ENCODE measurements at places on chromosomes 7 and 10.

GRCh38 chr7:151176401-151176800 lies 8.9 kb upstream of the GBX1 start:
- DNase-seq = no peak

- DNase-seq = peak; percentile 54
Measured at GRCh38 chr10:57338823-57339558, 928.7 kb downstream of the IPMK start.

- no peak for DNase-seq
Measured at GRCh38 chr7:46059308-46060020, 138.4 kb upstream of the IGFBP3 start.

GRCh38 chr10:114917459-114917858 lies 20.5 kb upstream of the TRUB1 start:
- DNase-seq = no peak

DNA sequence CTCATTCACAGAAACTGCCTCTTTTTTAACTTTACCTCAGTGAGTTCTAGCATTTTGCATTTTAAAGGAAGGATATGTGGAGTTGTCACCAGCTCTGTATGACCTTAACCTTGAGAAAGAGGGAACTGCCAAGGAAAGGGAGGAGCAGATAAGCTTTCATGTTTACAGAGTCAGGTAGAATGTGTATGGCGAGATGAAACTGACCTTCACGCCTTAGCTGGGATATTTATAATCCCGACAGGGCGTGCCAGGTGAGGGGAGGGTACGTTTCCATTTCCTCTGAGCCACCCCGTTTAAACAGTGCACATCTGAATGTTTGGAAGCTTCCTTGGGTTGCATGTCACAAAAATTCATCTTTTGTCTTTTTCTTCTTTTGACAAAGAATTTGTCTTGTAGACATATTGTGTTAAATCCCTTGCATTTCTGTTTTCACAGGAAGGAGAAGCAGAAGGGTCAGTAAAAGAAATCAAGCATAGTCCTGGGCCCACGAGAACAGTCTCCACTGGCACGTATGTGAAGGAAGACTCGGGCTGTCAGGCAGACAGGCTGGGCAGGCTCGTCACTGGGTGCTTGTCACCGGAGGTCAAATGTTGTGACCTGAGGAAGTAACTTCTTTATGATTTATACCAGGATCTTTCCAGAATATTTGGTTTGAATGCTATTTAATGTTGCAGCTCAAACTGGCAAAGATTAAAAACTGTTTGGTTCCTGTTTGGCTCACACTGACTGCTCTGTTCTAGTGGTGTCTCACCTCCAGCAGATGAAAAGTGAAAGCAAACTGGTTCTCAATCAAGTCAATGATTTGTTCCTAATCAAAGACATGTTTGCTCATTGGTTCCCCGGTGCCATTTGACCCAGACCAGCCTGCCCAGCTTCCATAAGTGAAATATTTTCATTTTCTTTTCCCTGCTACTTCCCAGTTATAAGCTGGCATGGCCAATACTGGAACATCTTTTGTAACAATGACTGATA lies 16.2 kb downstream of the OPTN start:
- DNase-seq = no peak
